ENCODE measurements at places on chromosomes 1 and 21. TPM values are rescaled to one million over a fixed set of nuclear protein-coding genes. Genes with fewer than 3 reads are reported as not detected.

Gene GJA9
- not detected for total RNA-seq

Gene NUF2
- 18.5 TPM for total RNA-seq

GRCh38 chr21:30014886-30015285 lies 75.1 kb upstream of the GRIK1 start:
- no peak for DNase-seq

- DNase-seq: peak; percentile 17
Measured at GRCh38 chr21:21631961-21632360, 633.8 kb downstream of the NCAM2 start.

DNA sequence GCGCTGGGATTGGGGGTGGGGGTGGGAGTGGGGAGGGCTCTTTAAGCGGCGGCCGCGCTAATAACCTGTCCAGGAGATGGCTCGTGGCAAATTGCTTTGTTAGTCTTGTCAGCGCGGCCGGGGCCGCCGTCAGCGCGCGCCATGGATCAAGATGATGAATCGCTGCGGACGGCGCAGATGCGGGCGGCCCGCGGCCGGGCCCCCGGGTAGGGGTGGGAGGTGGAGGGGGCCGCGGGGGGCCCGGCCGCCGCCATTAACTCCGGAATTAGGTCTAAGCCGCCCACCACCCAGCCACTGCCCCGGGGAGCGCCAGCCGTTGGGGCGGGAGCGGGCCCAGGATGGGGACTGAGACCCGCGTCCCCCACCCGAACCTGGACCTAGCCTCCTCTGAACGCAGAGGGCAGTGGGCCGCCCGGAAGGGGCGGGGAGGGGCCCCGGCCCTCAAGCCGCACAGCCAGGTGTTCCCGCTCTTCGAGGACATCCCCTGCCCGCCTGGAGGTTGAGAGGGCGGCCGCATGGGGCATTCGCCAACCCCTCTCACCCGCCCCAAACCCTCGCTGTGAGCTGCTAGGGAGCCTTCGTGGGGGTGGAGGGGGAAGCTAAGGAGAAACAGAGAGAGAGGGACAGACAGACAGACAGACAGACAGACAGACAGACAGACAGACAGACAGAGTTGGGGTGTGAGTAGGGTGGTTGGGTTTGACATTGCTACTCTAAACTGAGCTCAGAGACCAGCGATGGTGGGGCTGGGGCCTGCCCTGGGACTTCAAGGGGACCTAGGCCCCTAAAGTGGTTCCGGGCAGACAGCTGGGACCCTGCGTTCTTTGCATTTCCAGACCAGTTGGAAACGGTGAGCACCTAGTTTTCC lies 3.8 kb upstream of the DMBX1 start:
- no peak for DNase-seq

DNA sequence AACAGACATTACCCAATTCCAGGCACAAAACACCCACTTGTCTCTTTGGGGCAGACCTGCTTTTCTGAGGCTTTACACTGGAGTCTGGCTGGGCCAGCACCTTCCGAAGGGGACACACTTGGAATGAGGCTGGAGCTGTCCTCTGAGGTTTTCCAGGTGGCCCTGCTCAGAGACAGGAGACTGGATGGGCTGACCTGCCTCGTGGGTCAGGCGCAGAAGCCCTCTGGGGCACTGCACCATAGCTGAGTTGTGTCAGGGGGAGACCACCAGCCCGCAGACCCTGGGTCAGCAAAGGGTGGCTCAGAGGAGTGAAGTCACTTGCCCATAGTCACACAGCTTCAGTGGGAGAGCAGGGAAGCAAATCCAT lies 1.8 kb downstream of the SH2D5 start:
- no peak for DNase-seq

DNA sequence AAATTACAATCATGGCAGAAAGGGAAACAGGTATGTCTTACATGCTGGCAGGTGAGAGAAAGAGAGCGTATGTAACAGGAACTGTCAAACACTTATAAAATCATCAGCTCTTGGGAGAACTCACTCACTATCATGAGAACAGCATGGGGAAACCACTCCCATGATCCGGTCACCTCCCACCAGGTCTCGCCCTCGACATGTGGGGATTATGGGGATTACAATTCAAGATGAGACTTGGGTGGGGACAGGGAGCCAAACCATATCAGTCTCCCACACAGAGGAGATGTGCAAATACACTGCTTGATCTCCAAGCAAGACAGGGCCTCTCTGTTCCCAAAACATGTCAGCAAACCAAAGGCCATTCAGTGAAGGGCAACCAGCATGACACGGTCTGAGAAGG lies 27.4 kb downstream of the LMX1A start:
- DNase-seq: no peak

Measured in IMR-90 (cell line).